ENCODE measurements at places on chromosomes 12 and 14. TPM values are rescaled to one million over a fixed set of nuclear protein-coding genes. Genes with fewer than 3 reads are reported as not detected.
A peak's percentile ranks its signal among the peaks of the same experiment; 100 is the strongest.

FGF6 gene
- not detected for total RNA-seq

WNT1 gene
- total RNA-seq, result not detected

JDP2 gene
- total RNA-seq, result 46.1 TPM

TAS2R42 gene
- total RNA-seq, result not detected

KRT1 gene
- not detected for total RNA-seq

ADCY4 gene
- total RNA-seq, result 25.5 TPM

DNA sequence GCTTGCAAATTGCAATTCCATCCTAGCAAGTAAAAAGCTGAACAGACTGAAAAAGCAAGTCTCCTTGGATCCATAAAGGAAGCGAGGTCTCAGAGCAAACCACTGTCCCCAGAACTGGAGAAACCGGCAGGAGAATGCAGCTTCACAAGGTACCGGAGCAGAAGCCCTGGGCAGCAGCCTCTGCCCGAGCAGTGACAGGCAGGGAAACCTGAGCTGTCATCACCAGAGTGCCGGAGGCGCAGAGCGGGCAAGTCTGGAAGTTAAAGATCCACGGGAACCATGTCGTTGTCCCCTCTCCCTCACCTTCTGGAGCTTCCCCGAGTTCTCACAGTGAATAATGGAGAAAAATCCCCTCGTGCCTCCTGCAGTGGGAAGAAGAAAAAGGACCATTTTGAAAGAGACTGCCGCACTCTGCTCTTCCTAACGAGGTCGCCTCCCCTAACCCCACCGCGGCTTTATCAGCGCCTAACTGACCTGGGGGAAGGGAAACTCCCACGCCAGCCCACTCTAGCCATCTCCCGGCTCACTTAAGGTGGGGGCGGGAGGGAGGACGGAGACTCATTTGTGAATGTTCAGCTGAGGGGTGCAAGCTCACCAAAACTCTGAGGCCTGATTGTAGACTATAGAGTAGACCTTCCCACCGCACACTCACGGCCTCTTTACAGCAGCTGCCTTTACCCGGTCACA is 27.8 kb downstream of the FBXL14 start:
- no peak for DNase-seq

- no peak for DNase-seq
Measured at GRCh38 chr14:102020058-102020971, 55.9 kb downstream of the DYNC1H1 start.

DNA sequence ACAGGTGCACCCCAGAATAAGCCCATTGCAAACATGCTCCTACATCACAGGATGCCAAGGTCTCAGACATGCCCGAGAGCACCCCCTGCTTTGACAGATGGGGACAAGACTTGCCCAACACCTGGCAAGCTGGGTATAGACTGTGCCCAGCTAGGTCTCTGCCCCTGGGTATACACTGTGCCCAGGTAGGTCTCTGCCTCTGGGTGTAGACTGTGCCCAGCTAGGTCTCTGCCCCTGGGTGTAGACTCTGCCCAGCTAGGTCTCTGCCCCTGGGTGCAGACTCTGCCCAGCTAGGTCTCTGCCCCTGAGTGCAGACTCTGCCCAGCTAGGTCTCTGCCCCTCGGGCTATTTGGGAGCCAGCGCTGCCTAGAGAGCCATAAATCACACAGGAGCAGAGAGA is 85.9 kb downstream of the CCDC88C start:
- no peak for DNase-seq

GRCh38 chr12:126425264-126425663 is 1360.0 kb downstream of the AACS start:
- DNase-seq, result no peak

- no peak for DNase-seq
Measured at GRCh38 chr12:70456953-70457352, 90.9 kb downstream of the KCNMB4 start.

DNA sequence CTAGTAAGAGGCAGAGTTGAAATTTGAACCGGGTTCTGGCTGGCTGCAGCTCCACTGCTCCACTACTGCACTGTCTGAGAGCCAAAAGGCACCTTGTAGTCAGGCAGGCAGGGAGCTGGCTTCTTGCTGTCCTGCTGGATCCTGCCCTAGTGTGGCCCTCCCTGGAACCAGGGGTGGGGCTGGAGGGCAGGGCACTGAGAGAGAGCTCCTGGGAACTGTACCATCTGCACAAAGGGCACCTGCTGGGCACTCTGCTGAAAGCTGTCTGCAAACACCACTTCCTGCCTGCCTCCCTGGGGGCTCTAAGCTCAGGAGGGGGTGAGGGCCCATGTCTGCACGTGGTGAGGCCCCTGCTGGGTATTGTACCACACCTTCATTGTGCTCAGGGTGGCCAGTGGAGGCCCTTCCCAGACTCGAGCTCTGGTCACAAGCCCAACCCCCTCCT is 19.0 kb upstream of the TCL1B start:
- DNase-seq, result no peak

DNA sequence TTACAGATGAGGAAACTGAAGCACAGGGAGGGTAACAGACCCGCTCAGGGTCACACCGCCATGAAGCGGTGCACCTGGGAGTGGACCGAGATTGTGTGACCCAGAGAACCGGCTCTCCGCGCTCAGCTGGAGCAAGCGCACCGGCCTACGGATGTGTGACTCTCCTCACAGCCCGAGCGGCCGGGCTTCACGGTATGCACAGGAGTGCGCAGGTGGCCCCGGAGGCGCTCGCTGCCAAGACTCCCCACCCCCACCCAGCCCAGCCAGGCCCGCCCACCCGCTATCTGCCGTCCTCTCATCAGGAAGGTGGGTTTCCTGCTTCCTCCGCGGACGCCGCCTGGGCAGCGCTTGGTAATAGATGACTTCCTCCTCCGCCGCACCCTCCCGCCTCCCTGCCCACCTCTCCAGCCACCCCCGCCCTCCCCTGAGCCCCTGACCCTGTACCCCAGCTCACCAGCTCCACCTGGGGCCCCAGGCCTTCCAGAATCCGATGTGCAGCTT is 110.7 kb downstream of the NCOR2 start:
- DNase-seq, result no peak

GRCh38 chr14:106134886-106135285 is 608.5 kb downstream of the TMEM121 start:
- DNase-seq, result no peak

DNA sequence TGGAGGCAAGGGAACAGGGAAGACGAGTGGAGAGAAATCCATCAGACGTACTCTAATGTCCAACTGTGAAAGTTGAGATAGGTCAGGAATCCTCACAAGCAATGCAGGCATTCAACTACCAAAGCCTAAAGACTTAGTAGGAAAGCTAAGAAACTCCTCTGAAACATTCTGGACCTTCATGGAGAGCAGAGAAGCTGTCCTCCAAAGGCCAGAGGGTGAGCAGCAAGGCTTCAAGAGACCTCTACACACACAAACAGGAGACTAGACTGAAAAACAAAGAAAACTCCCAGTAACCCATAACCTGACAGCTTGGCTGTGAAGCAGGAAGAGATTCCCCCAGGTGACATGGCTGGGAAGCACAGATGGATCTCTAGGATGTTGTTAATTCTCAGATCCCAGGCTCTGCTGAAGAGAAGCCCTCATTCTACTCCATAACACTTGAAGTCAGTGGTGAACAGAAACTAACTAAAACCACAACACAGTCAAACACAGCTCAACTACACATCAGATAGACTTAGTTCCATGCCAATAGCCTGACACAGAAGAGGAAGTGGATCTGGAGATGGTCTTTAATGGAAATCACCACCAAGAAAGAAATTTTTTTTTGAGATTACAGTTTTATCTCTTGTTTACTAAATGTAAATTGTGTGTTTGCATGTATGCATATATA is 23.2 kb upstream of the LYZ start:
- DNase-seq, result no peak

DNA sequence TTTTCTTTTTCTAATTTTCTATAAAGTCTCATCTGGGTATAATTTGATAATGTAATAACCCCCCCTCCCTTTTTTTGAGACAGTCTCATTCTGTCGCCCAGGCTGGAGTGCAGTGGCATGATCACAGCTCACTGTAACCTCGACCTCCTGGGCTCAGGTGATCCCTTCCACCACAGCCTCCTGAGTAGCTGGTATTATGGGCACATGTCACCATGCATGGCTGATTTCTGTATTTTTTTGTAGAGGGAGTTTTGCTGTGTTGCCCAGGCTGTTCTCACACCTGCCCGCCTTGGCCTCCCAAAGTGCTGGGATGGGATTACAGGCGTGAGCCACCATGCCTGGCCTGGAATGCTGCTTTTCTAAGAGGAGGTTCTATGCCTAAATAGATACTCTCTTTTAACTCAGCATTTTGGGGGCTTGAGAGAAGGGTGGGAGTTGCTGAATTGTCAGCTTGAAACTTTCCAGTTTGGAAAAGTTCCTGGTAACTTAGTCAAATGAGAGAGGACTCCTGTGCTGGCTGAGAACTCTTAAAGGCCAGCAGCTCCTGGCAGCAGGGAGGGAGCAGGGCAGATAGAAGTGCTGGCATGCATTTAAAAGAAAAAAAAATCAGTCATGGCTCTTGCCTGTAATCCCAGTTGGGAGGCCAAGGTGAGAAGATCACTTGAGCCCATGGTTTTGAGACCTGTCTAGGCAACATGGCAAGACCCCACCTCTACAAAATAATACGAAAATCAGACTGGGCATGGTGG is 13.0 kb downstream of the NUDT4 start:
- DNase-seq, result no peak

DNA sequence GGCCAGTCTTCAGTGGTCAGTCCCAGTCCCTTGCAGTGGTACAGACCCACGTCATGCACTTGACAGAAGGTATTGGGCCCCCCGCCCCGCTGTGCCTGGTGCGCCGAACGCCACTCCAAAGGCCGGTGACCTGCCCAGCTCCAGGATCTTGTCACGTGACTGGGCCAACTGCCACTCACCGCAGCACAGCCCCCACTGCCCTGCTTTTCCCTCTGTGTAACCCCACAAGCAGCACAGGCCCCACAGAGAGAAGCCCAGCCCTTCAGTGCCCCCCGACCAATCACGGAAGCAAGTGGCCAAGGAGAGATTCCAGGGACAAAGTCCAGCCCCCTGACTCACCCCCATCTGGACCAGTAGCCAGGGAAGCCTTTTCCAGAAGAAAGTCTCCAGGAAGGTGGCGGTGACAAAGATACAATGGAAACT is 498 bp downstream of the GPR132 start:
- no peak for DNase-seq

GRCh38 chr14:37597914-37598746 is 2.7 kb downstream of the TTC6 start:
- DNase-seq, result no peak

DNA sequence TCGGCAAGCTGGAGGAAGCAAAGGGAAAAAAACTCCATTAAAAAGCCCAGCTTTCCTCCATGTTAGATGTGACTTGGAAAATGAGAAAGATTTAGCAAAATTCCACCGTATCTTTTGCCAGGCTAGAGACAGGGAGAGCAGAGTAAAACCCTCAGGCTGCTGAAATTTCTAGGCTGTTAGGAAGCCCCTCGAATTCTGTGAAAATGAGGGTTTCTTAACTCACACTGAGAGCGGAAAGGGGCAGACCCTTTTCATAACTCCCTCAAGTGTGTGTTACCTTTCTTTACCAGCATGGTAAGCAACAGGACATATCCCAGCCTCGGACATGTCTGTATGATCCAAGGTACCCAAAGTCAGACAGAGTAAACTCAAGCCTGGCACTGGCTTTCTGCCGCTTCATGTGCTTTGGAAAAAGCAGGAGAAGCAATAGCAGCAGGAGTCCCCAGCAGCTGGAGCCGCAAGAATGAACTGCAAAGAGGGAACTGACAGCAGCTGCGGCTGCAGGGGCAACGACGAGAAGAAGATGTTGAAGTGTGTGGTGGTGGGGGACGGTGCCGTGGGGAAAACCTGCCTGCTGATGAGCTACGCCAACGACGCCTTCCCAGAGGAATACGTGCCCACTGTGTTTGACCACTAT is at the start of gene RHOJ:
RHOJ (plus strand) TSS at position 37 of the 637 bp plus-strand sequence; CDS start at position 464, 427 bp downstream.
- no peak for DNase-seq

GRCh38 chr14:80605536-80605935 is 336.0 kb downstream of the CEP128 start:
- no peak for DNase-seq

- no peak for DNase-seq
Measured at GRCh38 chr12:30878024-30878423, 48.5 kb upstream of the TSPAN11 start.

DNA sequence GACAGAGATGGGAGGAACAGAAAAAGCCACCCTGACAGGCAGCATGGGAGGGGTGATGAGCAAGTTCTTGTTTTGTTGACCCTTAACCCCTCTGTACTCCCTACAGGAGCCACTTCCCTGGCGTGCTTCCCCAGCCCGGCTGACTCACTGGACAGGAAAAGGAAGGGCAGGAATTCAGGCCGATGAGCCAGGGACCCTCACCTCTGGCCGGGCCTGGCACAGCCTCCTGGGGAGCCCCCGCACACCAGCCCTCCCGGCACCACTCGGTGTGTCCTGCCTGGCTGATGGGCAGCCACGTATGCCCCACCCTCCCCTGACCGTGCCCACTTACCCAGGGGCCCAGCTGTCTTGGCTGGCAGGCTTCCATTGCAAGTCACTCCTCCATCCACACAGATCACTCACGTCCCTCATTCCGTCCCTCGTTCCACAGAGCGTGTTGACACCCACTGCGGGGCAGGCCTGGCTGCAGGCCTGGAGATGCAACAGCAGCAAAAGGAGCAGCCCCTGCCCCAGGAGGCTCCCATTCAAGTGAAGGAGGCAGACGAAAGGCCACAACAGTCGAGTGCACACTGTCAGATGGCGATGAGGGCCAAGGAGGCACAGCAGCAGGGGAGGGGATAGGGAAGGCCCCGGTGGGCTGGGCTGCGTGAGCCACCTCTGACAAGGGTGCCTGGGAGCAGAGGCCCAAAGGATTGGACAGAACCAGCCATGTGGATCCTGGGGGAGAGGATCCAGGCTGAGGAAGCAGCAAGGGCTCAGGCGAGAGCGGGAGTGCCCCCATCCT is 19.7 kb upstream of the CD9 start:
- DNase-seq, result peak; percentile 85

DNA sequence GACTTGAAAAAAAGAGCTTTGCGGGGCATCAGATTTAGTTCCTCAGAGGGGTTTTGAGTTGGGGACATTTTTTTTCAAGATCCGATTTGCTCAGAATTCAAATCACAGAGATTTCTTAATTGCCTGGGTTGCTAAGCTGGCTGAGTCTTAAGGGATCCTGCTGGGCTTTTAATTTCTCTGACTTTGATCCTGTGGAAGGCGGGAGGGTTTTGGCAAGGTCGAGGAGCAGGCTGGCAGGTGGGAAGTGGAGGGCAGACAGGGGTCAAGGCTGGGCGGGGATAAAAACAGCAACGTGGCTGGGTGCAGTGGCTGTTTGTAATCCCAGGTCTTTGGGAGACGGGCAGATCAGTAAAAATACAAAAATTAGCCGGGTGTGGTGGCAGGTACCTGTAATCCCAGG is 33.5 kb upstream of the CCDC63 start:
- no peak for DNase-seq

GRCh38 chr12:74849801-74850200 is 312.2 kb downstream of the ATXN7L3B start:
- no peak for DNase-seq

GRCh38 chr12:24012528-24012927 is 63.1 kb upstream of the SOX5 start:
- no peak for DNase-seq

GRCh38 chr14:84657911-84658310 is 872.0 kb upstream of the FLRT2 start:
- no peak for DNase-seq

- DNase-seq, result peak; percentile 82
Measured at GRCh38 chr14:91173221-91173670, 59.4 kb downstream of the DGLUCY start.

GRCh38 chr12:7693793-7694192 is 1.8 kb downstream of the GDF3 start:
- no peak for DNase-seq
